Kidney epithelial cell (primary cell): ENCODE measurements at places on chromosomes 3 and 15.

GRCh38 chr3:61983479-61983878, 389.9 kb downstream of the FEZF2 start:
- DNase-seq: no peak

DNA sequence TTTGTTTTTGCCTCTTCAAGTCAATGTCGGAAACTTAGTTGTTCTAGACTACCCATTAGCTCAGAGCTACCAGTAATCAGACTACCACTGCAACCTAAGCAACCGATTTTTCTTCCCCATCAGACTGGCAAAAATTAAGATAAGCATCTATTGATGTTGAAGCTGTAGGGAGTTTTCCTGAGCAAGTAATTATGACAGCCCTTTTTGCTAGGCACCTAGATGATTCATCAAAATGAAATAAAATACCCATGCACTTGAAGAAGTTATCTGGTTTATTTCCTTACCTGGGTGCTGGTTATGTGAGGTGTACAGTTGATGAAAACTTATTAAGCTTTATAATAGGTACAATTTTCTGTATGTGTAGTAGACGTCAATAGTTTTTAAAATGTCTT, 554 bp upstream of the COMMD4 start:
- no peak for DNase-seq

DNA sequence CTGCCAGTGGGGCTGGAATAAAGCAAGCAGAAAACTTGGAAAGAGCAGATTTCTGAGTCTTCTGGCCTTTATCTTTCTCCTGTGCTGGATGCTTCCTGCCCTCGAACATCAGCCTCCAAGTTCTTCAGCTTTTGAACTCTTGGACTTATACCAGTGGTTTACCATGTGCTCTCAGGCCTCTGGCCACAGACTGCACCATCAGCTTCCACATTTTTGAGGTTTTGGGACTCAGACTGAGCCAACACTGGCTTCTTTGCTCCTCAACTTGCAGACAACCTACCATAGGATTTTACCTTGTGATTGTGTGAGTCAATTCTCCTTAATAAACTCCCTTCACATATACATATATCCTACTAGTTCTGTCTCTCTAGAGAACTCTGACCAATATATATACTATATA, 706.6 kb downstream of the NR2F2 start:
- DNase-seq: no peak

DNA sequence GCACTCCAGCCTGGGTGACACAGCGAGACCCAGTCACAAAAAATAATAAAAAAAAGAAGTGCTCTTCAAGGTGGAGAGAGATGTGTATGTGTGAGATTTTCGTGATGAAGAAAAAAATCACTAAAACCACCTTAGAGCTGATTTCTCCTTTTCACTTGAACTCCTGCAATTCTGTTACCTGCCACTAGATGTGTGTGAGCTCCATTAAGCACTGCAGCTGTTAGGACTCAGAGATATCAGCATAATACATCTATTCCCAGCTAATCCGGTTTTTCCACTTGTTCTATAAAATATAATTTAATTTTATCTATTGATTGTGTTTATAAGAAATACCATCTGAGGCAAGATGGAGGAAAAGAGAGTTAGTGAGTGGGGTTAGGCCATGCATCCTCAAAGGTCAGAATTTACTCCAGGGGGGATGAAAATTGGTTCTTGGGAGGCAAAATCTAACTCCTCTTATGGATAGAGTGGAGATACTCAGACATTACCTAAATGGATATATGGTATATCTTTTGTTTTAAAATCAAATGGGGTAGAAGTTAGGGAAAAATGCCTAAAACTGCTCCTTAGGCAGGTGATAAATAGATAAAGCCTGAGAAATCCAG, 152.7 kb downstream of the IL20RB start:
- peak; percentile 2 for DNase-seq

GRCh38 chr3:125147491-125147820, 65.1 kb downstream of the SLC12A8 start:
- no peak for DNase-seq

DNA sequence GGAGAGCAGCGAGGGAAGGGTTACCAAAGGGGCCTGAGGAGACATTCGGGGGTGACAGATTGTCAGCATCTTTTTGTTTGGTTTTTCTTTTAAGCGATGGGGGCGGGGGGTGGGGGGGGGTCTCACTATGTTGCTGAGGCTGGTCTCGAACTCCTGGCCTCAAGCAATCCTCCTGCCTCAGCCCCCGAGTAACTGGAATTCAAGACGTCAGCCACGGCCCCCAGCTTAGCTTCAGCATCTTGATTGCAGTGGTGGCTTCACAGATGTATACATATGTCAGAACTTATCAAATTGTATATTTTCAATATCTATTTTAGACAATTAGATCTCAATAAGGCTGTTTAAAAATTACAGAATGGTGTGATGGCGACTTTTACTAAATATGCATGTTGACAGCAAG, 30.9 kb downstream of the ZDHHC19 start:
- DNase-seq: no peak

DNA sequence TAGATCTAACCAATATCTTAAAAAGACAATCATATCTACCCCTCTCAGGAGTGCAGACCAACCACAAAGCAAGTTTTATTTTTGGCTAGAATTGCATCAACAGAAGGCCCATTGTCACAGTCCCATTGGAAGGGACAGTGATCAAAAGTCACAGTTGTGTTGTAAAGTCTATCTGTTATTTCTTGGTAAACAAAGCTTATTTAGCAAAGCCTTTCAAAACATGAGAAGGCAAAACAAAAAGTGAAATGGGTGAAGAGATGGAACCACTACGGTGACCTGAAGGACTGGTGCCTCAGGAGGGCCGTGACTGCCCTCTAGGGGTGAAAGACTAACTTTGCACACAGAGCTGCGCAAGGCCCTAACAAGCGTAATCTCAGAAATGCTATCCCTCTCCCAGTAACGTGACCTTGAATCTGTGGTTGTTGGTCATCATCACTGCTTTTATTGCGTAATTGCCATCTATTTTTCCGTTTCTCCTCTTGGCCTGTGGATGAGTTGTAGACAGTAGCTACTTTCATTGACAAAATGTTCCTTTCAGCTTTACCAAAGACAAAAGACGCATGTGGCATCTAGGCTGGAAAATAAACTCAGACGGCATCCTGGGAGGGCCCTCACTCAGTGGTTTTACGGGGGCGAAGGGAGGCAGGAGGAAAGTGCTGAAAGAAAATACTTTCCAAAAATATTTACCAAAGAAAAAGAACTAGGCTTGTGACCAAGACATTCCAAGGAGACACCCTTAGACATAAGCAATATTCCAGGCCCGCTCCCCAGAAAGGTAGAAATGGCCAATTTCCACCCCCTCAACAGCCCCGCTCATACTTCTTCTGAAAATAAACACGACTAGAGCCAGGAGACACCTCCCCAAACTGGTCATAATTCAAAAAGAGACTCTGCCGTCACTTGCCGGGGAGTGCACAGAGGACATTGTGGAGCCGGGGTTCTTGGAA, 79.4 kb downstream of the FRMD4B start:
- DNase-seq: no peak

DNA sequence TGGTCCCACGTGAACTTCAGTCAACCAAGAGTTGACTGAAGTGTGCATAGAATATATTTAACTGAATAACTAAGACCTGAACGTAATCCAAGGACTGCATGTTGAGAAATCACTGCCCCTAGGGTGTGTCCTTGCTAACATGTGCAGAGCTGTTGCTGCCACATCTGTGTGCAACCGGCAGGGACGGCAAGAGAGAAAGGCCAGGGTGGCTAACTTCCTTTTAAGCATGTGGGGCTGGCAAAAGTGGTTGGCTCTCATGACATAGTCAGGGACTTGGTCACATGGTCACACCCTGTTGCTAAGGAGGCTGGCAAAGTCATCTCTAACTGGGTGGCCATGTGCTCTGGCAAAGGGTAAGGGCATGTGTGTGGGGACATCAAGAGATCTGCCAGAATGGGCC, 52.4 kb downstream of the GASK1A start:
- DNase-seq: no peak

DNA sequence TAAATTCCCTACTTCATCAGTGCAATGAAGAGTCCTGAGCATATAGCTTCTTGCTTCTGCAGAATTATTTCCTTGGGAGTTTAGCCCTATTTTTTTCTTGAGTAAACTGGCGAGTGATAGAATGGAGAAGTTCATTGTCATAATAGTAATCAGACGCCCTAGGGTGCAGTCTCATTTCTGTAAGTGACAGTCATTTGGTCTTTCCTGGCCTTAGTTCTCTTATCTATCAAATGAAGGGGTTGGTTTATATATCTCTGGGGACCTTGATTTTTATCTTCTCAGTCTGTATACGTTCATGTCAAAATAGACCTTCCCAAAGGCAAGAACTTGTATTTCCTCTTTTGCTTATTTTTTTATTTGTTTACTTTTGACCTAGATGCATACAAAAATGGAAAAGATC, 9.9 kb upstream of the ALPK3 start:
- no peak for DNase-seq

GRCh38 chr15:29656636-29657475, 165.4 kb downstream of the TJP1 start:
- DNase-seq: no peak

DNA sequence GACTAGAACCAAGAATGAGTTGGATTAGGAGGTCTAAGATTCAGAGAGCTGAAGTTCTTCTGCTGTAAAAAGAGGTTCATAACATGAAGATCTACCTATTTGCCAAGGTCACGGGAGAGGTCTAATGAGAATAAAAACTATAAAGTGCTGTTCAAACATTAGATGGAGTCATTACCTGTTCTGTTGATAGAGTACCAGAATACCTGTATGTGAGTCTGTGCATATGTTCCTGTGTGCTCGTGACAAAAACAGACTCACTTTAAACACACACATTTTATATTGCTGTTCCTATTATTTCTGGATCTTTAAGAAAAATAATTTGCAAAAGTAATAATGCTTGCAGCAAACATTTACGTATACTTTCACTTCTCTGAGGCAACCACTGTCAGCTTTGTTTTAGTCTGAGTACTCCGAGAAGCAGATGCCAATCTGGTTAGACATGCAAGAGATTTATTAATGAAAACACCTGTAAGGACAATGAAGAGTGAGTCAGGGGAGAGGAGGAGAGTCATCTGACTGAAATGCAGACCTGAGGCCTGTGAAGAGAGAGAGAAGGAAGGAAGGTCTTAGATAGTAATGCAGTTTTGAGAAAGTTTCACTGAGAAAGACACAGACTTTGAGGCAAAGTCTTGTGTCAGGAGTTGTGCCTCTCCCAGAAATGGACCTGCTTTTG, 221.2 kb downstream of the SQOR start:
- DNase-seq: peak; percentile 86

- DNase-seq: no peak
These were observed 17.8 kb upstream of the ERICH6 start for GRCh38 chr3:150721285-150722130.

- peak; percentile 25 for DNase-seq
These were observed 99.2 kb downstream of the SLMAP start for GRCh38 chr3:57855281-57855680.

DNA sequence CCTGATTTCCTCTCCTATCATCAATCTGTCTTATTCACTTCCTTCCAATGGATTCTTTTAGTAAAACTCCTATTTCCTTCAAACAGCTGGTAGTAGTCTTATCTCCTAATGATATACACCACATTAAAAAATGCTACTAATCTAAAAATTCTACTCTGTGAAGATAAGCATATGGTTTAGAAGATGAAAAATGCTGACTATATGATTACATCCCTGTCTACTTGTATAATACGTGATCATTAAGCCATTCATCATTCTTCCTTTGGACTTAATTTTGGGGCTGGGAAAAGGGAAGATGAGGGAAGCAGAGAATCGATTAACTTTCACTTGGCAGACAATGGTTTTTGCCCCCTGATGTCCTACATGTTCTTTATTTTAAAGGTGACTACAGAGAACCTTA, 453.1 kb downstream of the NSUN3 start:
- no peak for DNase-seq

DNA sequence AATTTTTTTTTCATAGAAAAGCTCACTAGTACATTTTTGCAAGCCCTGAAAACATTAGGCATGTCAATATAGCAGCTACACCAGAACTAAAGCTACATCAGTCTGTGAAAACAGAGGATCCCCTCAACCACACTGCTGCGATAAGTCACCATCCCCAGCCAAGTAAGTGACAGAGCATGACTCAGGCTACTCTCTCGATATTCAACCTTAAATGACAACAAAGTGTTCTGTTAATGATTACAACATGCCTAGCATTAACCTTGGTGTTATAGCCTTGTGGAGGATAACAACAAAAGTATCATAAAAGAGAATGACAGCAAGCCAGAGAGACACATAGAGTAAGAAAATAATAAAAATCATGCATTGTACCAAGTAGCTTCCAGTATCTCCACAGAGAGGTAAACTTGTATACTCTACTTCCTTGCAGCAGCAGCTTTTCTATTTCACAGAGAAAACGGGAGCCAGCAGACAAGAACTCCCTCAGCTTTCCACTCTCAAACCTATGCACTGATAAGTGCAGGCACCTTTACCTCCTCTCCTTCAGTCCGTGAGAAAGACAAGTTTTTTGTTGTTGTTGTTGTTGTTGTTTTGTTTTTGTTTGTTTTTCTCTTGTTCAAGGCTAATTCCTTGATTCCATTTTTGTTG, 76.6 kb downstream of the GBE1 start:
- peak; percentile 72 for DNase-seq

DNA sequence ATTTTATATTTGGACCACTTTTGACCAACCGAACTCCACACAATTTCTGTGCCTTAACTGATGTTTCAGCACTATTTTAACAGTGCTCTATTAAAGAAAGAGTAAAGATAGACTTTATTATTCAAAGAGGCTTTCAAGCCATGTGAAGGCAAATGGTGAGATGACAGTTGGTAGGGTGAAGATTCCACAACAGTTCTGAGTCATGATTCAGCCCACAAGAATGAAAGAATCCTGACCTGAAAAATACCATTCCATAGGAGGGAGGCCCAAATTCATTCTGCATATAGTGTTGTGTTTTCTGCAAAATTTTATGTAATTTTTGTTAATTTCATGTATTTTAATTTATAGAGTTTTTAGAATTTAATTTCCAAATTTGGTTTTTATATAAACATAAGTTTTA, 135.6 kb upstream of the STAC start:
- peak; percentile 9 for DNase-seq

GRCh38 chr3:50304601-50305000, 1.2 kb upstream of the HYAL1 start:
- DNase-seq: no peak

DNA sequence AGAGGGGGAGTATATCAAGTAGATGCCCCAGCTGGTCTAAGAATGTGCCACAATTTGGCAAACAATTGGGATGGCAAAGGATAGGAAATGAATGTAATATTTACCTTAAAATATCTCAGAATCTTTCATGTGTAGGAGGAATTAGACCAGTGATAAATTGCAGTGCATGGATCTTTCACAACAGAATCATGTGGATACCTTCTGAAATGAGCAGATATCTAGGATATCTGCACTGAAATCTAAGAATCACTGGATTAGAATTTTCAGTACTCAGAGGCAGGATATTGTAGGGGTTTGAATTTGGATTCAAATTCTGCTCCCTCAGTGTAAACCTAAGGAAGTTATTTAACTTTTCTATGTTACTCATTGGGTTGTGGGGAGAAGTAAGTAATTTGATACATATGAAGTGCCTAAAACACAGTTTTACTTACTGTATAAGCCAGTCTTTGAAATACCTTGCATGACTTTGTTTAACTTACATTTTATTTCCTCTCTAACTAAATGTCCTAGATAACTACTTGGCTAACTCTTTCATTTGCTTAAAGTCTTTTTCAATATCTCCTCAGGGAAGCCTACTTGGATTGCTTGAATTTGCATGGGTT, 8.8 kb downstream of the IL1RAP start:
- no peak for DNase-seq
